Osteocyte (in vitro differentiated cells): ENCODE measurements at places on chromosomes 5 and 9. TPM values are rescaled to one million over a fixed set of nuclear protein-coding genes. Genes with fewer than 3 reads are reported as not detected.

ZNF883 gene
- 6.4 and 7.3 TPM in 2 replicates for total RNA-seq

MYOT gene
- total RNA-seq: not detected in 2 replicates

DNA sequence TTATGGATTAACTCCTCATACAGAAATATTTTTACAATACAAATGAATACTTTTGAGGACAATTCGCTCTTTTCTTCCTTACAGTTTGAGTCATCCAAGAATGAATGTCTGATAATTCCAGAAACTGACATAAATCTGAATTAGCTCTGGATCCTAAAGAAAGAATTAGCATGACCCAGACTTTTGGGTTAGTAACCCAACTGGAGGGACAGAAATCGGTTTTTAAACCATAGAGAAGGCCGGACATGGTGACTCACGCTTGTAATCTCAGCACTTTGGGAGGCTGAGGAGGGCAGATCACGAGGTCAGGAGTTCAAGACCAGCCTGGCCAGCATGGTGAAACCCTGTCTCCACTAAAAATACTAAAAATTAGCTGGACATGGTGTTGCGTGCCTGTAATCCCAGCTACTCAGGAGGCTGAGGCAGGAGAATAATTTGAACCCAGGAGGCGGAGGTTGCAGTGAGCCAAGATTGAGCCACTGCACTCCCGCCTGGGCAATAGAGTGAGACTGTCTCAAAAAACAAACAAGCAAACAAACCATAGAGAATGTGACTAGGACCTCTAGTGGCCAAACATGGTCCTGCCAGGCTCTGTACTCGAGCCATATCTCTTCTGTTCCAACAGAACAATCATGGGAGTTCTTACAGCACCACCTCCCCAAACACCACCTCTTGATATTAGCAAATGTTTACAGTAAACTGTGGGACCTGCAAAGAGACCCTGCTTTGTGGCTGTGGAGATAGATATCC lies 44.8 kb downstream of the LURAP1L start:
- peaks cover 30% of the 10 kb centered on the region for H3K36me3 ChIP-seq
- peaks cover 47% of the 10 kb centered on the region for H3K4me1 ChIP-seq
- no peaks in the 10 kb centered on the region for H3K27me3 ChIP-seq
- H3K27ac ChIP-seq: peak overlapping the region; percentile 56
- H3K4me3 ChIP-seq: no peak overlapping the region

DNA sequence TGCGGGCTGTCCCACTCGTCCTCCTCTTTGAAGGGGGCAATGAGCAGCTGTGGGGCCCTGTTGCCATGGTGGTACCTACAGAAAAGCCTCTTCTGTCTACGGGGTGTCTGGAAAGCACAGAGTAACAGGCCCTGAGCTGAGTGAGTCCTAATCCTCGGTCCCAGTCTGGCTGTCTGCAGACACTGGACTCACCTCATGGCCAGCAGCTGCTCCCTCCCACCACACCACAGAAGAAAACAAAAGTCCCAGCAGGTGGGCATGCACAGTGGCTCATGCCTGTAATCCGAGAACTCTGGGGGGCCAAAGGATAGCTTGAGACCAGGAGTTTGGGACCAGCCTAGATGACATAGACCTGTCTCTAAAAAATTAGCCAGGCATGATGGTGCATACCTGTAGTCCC lies 19.9 kb downstream of the P4HA2 start:
- H3K4me3 ChIP-seq: no peak overlapping the region
- H3K4me1 ChIP-seq: peaks cover 18% of the 10 kb centered on the region
- no peak for DNase-seq

GRCh38 chr9:1198085-1198484 lies 147.9 kb downstream of the DMRT2 start:
- no peaks in the 10 kb centered on the region for H3K36me3 ChIP-seq
- no peaks in the 10 kb centered on the region for H3K4me1 ChIP-seq
- no peak overlapping the region for H3K4me3 ChIP-seq
- no peaks in the 10 kb centered on the region for H3K27me3 ChIP-seq
- DNase-seq: no peak

DNA sequence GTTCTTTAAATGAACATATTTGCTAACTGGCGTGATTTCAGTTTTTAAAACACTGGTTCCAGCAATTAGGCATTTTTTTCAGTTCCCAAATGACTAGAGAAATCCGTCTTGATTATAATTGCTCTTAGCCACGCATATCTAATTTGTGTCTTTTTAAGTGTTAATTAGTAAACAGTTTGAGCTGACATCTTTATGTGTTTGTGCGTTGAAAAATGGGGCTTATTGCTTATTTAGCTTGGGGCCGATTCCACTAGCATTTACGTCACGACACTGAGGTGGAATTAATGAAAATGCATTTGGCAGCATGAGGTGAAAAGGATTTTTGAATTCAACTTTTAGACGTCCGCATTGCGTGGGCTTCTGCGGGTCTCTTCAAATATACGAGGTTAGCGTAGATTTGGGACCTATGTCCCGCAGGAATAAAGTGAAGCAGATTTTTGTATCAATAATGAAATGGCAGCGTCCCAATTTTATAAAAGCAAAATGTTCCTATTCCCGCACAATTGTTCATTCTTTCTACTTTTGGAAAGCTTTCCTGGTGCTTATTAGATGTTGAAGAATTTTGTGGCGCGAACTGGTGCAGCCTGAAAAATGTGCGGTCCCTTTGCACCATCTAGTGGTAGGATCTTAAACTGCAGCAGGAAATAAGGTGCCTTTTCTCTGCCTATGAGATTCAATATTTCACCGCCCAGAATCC lies 122.7 kb upstream of the LMX1B start:
- H3K4me3 ChIP-seq: no peak overlapping the region
- H3K4me1 ChIP-seq: no peaks in the 10 kb centered on the region
- no peaks in the 10 kb centered on the region for H3K36me3 ChIP-seq
